ENCODE measurements at places on chromosomes 16 and 17. TPM values are rescaled to one million over a fixed set of nuclear protein-coding genes. Genes with fewer than 3 reads are reported as not detected.

NMRAL1 gene
- 35.6 TPM for total RNA-seq

PPP1R1B gene
- 113 TPM for total RNA-seq

HSPB9 gene
- total RNA-seq = not detected

ACSM5 gene
- 43.3 TPM for total RNA-seq

TP53TG3 gene
- total RNA-seq = not detected

ABCC12 gene
- total RNA-seq = 0.12 TPM

CD68 gene
- total RNA-seq = 31.7 TPM

SLC35B1 gene
- 29.4 TPM for total RNA-seq

CD2BP2 gene
- total RNA-seq = 43.4 TPM

GID4 gene
- 10.9 TPM for total RNA-seq

All from cardiac ventricle fibroblast (primary cell).